AG04449 (cell line): ENCODE measurements at places on chromosomes 4 and X.

GRCh38 chr4:25113915-25114904 lies 46.0 kb downstream of the SEPSECS start:
- DNase-seq = peak; percentile 34

- peak; percentile 31 for DNase-seq
Measured at GRCh38 chrX:1754077-1754476, 139.2 kb downstream of the ASMT start.

- DNase-seq = no peak
Measured at GRCh38 chrX:154802947-154803346, 2.3 kb downstream of the MPP1 start.

- no peak for DNase-seq
Measured at GRCh38 chr4:93299118-93299517, 529.4 kb upstream of the ATOH1 start.

GRCh38 chr4:145503486-145504072 lies 21.9 kb downstream of the SMAD1 start:
- no peak for DNase-seq

- DNase-seq = no peak
Measured at GRCh38 chr4:118279920-118280432, 72.8 kb downstream of the PRSS12 start.

- DNase-seq = no peak
Measured at GRCh38 chr4:82780752-82781231, 17.8 kb downstream of the SCD5 start.

DNA sequence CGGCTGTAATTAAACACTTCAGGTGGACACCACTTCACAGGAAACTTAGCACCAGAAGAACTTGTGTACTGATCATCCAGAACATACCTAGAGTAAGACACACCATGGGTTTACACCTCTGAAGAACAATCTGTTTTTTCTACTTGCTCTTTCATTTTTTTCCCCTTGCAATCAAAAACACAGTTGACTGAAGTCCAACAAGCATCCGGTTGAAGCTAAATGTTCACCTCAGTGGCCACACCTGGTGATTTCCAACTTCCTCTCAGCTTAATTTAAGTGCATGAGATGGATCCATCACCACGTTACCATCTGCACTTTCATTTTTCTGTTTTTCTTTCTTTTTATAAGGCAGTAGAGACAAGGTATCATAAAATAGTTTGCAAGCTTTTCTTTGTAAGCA lies 4.9 kb upstream of the TXK start:
- DNase-seq = no peak

- DNase-seq = no peak
Measured at GRCh38 chr4:38310446-38311043, 350.3 kb downstream of the PTTG2 start.

DNA sequence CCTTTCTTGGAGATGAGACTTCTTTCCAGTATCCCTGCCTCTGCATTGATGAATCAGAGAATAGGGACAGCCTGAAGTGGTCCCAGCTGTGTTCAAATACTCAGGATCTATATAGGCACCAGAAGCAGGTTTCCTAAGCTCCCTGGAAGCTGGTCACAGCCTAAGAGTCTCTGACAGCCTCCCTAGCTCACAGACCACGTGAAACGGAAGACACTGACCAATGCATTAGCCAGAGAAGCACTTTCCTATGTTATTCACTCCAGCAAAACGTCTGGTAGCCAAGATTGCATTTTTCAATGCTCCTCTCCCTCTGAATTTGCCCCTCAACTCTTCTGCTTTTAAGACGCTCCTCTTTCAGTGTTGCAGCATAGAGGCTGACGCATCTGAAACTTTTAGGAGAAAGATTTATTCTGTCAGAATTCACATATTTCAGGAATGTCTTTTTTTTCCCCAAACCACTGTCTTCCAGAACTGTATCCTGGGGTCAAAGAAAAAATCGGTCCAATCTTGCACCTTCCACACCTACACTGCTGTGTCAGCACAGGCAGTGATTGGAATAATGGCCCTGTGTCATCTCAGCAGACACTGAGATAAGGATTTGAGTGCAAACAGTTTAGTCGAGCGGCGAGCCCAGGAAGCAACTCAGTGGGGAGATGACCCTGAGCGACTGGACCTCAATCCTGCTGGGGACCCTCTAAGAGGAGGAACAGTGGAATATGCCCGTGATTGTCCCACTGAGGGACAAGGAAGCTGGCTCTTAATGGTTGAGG lies 109.4 kb downstream of the SMIM20 start:
- no peak for DNase-seq

DNA sequence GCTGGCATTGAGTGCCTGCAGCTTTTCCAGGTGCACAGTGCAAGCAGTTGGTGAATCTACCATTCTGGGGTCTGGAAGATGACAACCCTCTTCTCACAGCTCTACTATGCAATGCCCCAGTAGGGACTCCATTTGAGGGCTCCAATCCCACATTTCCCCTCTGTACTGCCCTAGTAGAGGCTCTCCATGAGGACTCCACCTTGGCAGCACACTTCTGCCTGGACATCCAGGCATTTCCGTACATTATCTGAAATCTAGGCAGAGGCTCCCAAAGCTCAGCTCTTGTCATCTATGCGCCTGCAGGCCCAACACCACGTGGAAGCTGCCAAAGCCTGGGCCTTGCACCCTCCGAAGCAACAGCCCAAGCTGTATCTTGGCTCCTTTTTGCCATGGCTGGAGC lies 8.4 kb upstream of the SMAD1 start:
- DNase-seq = no peak

GRCh38 chr4:3485886-3486540 lies 22.9 kb downstream of the DOK7 start:
- no peak for DNase-seq

- DNase-seq = peak; percentile 91
Measured at GRCh38 chrX:53081925-53082772, at the start of gene TSPYL2. TSPYL2 (plus strand) TSS chrX:53082367; CDS start chrX:53082499, 132 bp downstream.

DNA sequence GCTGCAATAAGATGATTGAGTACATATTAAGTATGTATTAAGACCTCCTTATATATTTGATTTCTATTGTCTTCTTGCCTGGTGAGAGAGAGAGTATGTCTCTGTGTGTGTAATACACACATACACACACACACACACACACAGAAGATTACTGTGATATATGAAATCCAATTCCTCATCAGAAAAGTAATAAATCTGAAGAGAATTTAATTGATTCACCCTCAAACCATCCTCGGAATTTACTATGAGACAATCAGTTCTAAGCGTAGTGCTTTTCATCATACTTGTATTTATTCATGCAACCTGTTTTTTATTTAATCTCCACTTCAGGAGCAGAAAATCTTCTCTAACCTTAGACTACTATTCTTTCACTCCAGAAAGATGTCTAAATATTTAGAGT lies 62.3 kb upstream of the TLL1 start:
- no peak for DNase-seq

GRCh38 chr4:114025176-114025777 lies 45.8 kb upstream of the ARSJ start:
- DNase-seq = no peak
